Thoracic aorta (tissue), 2 donors: ENCODE measurements at places on chromosomes 1 and 21.
A peak's percentile ranks its signal among the peaks of the same experiment; 100 is the strongest.

DNA sequence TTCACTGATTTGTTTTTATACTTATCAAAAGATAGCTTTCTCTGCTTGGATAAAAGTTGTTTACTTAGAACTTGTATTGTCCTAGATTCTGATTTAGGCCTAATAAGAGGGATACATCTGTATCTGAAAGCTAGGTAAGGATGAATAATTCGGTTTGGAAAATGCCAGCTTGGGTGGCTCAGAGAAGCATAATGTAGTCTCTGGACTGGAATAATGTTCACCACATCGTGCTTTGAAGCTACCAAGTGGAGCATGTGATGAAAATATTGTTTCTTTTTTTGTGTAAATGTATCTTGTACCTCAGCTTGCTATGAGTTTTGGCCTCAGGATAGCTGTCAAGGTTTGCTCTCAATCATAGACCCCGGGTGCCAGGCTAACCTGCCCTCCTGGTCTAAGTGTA, 49.2 kb downstream of the VPS13D start:
- H3K36me3 ChIP-seq = peaks cover 44% of the 10 kb centered on the region
- H3K27ac ChIP-seq = no peak overlapping the region
- no peaks in the 10 kb centered on the region for H3K27me3 ChIP-seq
- H3K4me1 ChIP-seq = no peaks in the 10 kb centered on the region
- no peak for DNase-seq
- no peak overlapping the region for H3K4me3 ChIP-seq

- peaks cover 81% of the 10 kb centered on the region for H3K4me1 ChIP-seq
- H3K4me3 ChIP-seq = no peak overlapping the region
- no peak for DNase-seq
- no peaks in the 10 kb centered on the region for H3K36me3 ChIP-seq
- H3K27ac ChIP-seq = peak overlapping the region; percentile 99
- no peaks in the 10 kb centered on the region for H3K27me3 ChIP-seq
Observed at GRCh38 chr1:17567582-17567981, 28.1 kb downstream of the ARHGEF10L start.

DNA sequence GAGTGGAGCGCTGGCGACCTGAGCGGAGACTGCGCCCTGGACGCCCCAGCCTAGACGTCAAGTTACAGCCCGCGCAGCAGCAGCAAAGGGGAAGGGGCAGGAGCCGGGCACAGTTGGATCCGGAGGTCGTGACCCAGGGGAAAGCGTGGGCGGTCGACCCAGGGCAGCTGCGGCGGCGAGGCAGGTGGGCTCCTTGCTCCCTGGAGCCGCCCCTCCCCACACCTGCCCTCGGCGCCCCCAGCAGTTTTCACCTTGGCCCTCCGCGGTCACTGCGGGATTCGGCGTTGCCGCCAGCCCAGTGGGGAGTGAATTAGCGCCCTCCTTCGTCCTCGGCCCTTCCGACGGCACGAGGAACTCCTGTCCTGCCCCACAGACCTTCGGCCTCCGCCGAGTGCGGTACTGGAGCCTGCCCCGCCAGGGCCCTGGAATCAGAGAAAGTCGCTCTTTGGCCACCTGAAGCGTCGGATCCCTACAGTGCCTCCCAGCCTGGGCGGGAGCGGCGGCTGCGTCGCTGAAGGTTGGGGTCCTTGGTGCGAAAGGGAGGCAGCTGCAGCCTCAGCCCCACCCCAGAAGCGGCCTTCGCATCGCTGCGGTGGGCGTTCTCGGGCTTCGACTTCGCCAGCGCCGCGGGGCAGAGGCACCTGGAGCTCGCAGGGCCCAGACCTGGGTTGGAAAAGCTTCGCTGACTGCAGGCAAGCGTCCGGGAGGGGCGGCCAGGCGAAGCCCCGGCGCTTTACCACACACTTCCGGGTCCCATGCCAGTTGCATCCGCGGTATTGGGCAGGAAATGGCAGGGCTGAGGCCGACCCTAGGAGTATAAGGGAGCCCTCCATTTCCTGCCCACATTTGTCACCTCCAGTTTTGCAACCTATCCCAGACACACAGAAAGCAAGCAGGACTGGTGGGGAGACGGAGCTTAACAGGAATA, 4.2 kb downstream of the TFAP2E start:
- DNase-seq = no peak
- peaks cover 5% of the 10 kb centered on the region for H3K27me3 ChIP-seq
- no peaks in the 10 kb centered on the region for H3K36me3 ChIP-seq
- peak overlapping the region; percentile 75 for H3K4me3 ChIP-seq

GRCh38 chr1:214503553-214503952, 47.8 kb downstream of the PTPN14 start:
- peaks cover 13% of the 10 kb centered on the region for H3K4me1 ChIP-seq
- DNase-seq = no peak
- no peaks in the 10 kb centered on the region for H3K27me3 ChIP-seq
- H3K4me3 ChIP-seq = no peak overlapping the region

DNA sequence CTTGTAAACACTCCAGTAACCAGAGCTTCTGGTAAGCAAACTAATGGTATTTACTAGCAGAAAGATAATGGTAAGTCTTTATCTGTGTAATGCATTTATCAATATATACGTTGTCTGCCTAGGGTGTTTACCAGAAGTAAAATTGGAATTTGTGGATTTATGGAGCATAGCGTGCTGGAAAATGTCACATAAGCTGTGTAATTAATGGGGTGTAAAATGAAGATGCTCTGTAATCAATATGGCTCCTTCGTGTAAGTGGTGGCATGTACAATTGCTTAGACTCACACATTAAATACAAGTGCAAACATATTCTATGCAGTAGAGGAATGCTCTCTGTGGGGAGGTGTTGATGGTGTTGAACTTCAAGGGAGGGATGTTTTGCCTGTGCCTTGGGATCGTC, 62.2 kb upstream of the SRSF10 start:
- H3K27me3 ChIP-seq = no peaks in the 10 kb centered on the region
- H3K27ac ChIP-seq = no peak overlapping the region
- H3K4me3 ChIP-seq = no peak overlapping the region
- DNase-seq = no peak

DNA sequence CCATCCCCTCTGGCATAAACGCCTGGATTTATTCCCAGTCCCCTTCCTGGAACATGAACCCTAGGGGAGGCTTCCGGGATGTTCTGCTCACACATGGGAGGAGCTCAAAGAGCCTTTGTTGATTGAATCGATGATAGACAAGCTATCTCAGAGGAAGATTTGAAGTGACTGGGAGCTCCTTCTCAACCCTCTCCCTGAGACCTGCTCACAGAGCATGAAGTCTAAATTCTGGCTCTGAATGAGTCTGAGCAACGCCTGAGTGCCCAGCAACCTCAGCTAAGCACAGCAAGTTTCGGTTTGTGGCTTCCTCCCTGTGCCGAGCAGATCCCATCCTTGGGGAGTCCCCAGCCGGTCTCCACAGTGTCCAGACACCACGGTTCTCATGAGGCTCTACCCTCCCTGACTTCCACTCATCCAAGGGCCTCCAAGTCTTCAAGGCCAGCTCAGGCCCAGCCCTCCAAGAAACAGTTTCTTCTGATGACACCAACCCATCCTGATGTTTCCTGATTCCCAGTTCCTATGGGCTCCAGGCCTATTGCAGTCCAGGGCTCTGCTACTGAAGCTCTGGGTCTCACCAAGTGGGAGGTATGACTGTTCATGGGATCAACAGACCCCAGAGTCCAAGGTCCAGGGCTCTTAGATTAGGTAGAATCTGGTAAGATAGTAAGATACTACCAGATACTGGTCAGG, 190.8 kb downstream of the DYRK1A start:
- H3K4me3 ChIP-seq = no peak overlapping the region
- H3K4me1 ChIP-seq = no peaks in the 10 kb centered on the region
- H3K27ac ChIP-seq = no peak overlapping the region
- H3K36me3 ChIP-seq = no peaks in the 10 kb centered on the region
- H3K27me3 ChIP-seq = no peaks in the 10 kb centered on the region

DNA sequence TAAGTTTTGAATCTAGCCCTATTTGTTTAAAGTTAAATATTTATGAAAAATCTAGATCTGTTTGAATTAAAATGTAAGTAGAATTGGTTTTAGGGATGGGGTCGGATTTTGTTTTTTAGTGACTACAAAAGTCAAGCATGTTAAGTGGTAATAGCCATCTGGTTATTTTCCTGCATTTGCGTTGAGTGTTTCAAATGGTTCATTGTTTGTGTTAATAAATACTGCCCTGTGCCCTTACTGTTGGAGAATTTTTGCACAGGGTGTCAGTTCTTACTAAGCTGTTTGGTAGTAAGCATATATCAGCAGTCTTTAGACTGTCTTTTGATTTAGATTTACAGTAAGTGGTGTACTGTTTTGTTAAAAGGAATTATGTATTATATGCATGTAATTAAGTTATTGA, 46.1 kb upstream of the TARS2 start:
- no peaks in the 10 kb centered on the region for H3K27me3 ChIP-seq
- no peak for DNase-seq
- no peak overlapping the region for H3K4me3 ChIP-seq
- H3K36me3 ChIP-seq = peaks cover 12% of the 10 kb centered on the region
- H3K4me1 ChIP-seq = no peaks in the 10 kb centered on the region
